ENCODE measurements at places on chromosomes 6 and 20.
A peak's percentile ranks its signal among the peaks of the same experiment; 100 is the strongest.

- no peak overlapping the region for H3K4me3 ChIP-seq
- H3K27ac ChIP-seq = no peak overlapping the region
- H3K4me1 ChIP-seq = peaks cover 6% of the 10 kb centered on the region
- no peak for DNase-seq
- no peaks in the 10 kb centered on the region for H3K36me3 ChIP-seq
- peaks cover 35% of the 10 kb centered on the region for H3K27me3 ChIP-seq
Observed at GRCh38 chr20:63362436-63363009, 1.4 kb upstream of the CHRNA4 start.

- DNase-seq = no peak
- H3K27ac ChIP-seq = no peak overlapping the region
- peaks cover 19% of the 10 kb centered on the region for H3K4me1 ChIP-seq
- H3K27me3 ChIP-seq = no peaks in the 10 kb centered on the region
- peak overlapping the region; percentile 92 for H3K4me3 ChIP-seq
Observed at GRCh38 chr6:118933855-118934460, 1.0 kb downstream of the MCM9 start.

DNA sequence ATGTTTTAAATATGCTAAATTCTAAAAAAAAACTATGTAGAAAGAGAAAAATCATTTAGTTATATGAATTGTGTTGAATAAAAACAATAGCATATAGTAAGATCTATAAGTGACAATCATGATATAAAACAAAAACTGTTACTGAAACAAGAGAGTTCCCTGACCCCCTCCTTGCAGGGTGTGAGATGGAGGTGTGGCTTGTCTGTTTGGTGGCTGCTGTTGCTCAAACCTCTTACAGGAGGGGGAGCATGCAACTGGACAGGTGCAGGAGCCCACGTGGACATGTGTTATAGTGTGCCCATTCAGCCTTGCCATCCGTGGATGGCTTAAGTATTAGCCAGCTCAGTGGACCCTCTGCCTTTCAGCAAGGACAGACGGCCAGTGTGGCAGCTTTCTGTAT lies 206.7 kb downstream of the MOXD1 start:
- no peaks in the 10 kb centered on the region for H3K27me3 ChIP-seq
- no peaks in the 10 kb centered on the region for H3K4me1 ChIP-seq
- no peak for DNase-seq
- no peaks in the 10 kb centered on the region for H3K36me3 ChIP-seq

- peaks cover 46% of the 10 kb centered on the region for H3K4me1 ChIP-seq
- H3K4me3 ChIP-seq = peak overlapping the region; percentile 81
- H3K27ac ChIP-seq = no peak overlapping the region
Observed at GRCh38 chr6:105402090-105402938, 568 bp downstream of the PREP start.

GRCh38 chr6:88298066-88298845 lies 132.1 kb upstream of the CNR1 start:
- DNase-seq = no peak
- no peaks in the 10 kb centered on the region for H3K27me3 ChIP-seq
- no peaks in the 10 kb centered on the region for H3K36me3 ChIP-seq

GRCh38 chr6:114228675-114229074 lies 114.1 kb downstream of the HS3ST5 start:
- no peak for DNase-seq
- H3K27me3 ChIP-seq = no peaks in the 10 kb centered on the region
- H3K36me3 ChIP-seq = no peaks in the 10 kb centered on the region
- no peaks in the 10 kb centered on the region for H3K4me1 ChIP-seq

- H3K4me1 ChIP-seq = no peaks in the 10 kb centered on the region
- no peaks in the 10 kb centered on the region for H3K27me3 ChIP-seq
- H3K4me3 ChIP-seq = no peak overlapping the region
- no peak for DNase-seq
- H3K27ac ChIP-seq = no peak overlapping the region
Observed at GRCh38 chr6:122839906-122840305, 50.8 kb downstream of the SMPDL3A start.

GRCh38 chr6:37673436-37673835 lies 24.2 kb downstream of the MDGA1 start:
- no peak for DNase-seq
- no peaks in the 10 kb centered on the region for H3K4me1 ChIP-seq
- H3K27ac ChIP-seq = no peak overlapping the region

GRCh38 chr6:1212919-1213318 lies 99.0 kb upstream of the FOXQ1 start:
- DNase-seq = no peak
- H3K27ac ChIP-seq = no peak overlapping the region
- H3K27me3 ChIP-seq = peaks cover 5% of the 10 kb centered on the region
- H3K4me3 ChIP-seq = no peak overlapping the region

- no peaks in the 10 kb centered on the region for H3K36me3 ChIP-seq
- H3K27ac ChIP-seq = no peak overlapping the region
- H3K27me3 ChIP-seq = no peaks in the 10 kb centered on the region
- no peak for DNase-seq
- H3K4me1 ChIP-seq = no peaks in the 10 kb centered on the region
- no peak overlapping the region for H3K4me3 ChIP-seq
Observed at GRCh38 chr20:39651645-39652325, 689.6 kb downstream of the DHX35 start.

DNA sequence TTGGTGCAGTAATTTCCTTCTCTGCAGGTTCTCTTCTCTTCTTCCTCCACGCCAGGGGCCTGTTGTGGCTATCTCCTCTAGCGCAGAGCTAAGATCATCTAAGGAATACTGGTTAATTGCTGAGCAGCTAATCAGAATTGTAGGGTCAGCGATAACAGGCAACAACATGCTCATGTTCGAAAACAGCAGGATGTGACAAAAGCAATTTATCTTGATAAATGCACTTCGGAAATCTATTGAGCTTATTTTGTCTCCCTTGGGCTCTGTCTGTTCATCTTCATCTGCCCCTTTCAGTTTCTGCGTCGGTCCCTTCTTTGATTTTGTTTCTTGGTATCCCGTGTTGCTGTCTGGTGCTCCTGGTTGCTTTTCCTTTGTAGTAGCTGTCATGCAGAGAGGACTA lies 67.3 kb upstream of the MAP3K7 start:
- peaks cover 8% of the 10 kb centered on the region for H3K27me3 ChIP-seq
- no peak for DNase-seq
- H3K4me3 ChIP-seq = no peak overlapping the region
- no peak overlapping the region for H3K27ac ChIP-seq
- H3K36me3 ChIP-seq = no peaks in the 10 kb centered on the region

- no peak overlapping the region for H3K4me3 ChIP-seq
- no peak overlapping the region for H3K27ac ChIP-seq
- H3K4me1 ChIP-seq = peaks cover 28% of the 10 kb centered on the region
- no peaks in the 10 kb centered on the region for H3K36me3 ChIP-seq
- DNase-seq = no peak
- H3K27me3 ChIP-seq = no peaks in the 10 kb centered on the region
Observed at GRCh38 chr20:63533871-63534393, 3.2 kb downstream of the PTK6 start.

GRCh38 chr6:102197211-102197610 lies 803.7 kb downstream of the GRIK2 start:
- no peaks in the 10 kb centered on the region for H3K36me3 ChIP-seq
- no peaks in the 10 kb centered on the region for H3K27me3 ChIP-seq
- no peak overlapping the region for H3K4me3 ChIP-seq
- no peaks in the 10 kb centered on the region for H3K4me1 ChIP-seq

DNA sequence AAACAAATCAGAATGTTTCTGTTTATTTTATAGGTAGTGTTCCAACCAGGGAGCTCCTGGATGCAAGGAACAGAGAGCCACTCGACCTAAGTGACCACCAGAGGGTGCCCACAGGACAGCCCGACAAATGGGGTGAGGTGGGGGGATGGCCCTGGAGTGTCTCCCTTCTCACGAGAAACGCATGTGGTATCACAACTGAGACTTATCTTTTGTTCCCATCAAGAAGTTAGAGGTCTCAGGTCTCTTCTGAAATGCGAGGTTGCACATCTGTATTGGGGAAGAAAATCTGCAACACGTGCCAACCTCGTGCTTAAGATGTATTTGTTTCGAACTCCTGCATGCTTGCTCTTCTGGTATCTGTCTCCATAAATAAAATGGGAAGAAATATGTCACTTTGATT lies 104.0 kb downstream of the ISM1 start:
- no peak overlapping the region for H3K27ac ChIP-seq
- no peaks in the 10 kb centered on the region for H3K4me1 ChIP-seq
- no peaks in the 10 kb centered on the region for H3K27me3 ChIP-seq
- no peaks in the 10 kb centered on the region for H3K36me3 ChIP-seq

DNA sequence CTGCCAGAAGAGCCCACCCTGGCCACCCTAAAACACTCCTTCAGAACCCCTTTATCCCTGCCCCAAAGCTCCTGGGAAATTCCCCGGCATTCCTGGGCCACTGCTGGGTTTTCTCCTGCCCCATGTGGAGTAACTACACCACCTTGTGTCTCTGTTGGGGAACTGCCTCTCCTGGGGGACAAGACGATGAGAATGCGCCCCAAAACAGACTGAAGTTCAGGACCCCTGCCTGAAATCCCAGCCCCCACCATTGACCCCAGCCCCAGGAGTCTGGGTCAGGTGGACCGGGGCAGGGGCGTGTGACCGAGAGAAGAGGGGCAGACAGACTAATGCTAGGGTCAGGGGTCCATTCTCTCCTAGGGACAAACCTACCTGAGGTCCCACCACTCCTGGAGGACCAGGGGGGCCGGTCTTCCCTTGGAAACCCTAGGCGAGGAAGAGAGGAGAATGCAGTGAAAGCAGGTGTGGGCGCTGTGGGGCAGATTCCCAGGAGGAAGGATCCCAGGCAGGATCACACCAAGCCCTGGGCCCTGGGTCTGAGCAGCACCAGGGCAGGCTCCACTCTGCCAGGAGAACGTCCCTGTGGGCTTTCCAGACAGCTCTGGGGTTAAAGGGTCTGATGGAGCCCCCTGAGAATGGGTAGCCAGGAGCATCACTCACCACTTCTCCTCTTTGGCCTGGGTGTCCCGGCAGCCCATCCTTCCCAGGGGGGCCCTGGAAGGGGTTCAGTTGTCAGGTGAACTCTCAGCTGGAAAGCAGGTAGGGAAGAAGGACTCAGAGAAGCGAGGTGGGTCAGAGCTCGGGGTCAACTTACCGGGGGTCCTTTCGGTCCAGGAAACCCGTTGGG lies 19.4 kb downstream of the COL11A2 start:
- H3K27me3 ChIP-seq = peaks cover 3% of the 10 kb centered on the region
- no peak overlapping the region for H3K4me3 ChIP-seq
- H3K36me3 ChIP-seq = no peaks in the 10 kb centered on the region
- H3K4me1 ChIP-seq = no peaks in the 10 kb centered on the region
- H3K27ac ChIP-seq = no peak overlapping the region

- peaks cover 15% of the 10 kb centered on the region for H3K4me1 ChIP-seq
- no peak overlapping the region for H3K27ac ChIP-seq
- no peaks in the 10 kb centered on the region for H3K27me3 ChIP-seq
- DNase-seq = peak; percentile 23
Observed at GRCh38 chr6:132763269-132763668, 5.6 kb upstream of the VNN2 start.

GRCh38 chr6:167828325-167828956 lies 1.7 kb downstream of the AFDN start:
- H3K4me1 ChIP-seq = peaks cover 21% of the 10 kb centered on the region
- no peak for DNase-seq
- no peak overlapping the region for H3K4me3 ChIP-seq
- H3K27ac ChIP-seq = no peak overlapping the region
- no peaks in the 10 kb centered on the region for H3K36me3 ChIP-seq

DNA sequence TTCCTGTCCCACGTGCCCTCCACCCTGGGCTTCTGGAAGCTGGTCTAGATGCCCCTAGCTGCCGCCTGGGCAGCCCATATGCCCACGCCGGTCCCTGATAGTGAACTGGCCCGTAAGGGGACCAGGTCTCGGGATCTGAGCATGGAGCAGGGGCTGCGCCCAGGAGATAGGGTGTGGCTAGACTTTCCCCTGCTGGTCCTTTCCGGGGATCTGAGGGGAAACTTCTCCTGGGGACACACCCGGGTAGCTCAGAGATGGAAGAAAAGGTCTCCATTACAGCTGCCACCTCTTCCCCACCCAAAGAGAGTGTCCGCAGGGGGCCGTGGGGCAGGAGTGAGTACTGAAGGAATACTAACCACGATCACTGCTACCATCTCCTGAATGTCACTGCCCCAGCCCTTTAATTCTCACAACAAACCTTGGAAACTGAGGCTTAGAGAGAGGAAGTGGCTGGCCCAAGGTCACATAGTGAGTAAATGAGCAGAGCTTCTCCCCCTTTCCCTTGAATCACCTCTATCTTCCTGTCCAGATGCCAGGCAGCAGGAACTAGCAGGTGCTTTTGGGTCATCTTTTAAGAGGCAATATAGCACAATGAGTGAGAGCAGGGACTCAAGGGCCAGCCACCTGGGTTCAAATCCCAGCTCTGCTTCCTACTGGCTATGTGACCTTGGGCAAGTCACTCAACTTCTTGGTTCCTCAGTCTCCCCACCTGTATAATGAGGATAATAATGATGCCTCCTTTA lies 11.8 kb upstream of the CCN5 start:
- no peak for DNase-seq
- no peak overlapping the region for H3K27ac ChIP-seq
- H3K4me3 ChIP-seq = no peak overlapping the region
- no peaks in the 10 kb centered on the region for H3K27me3 ChIP-seq

DNA sequence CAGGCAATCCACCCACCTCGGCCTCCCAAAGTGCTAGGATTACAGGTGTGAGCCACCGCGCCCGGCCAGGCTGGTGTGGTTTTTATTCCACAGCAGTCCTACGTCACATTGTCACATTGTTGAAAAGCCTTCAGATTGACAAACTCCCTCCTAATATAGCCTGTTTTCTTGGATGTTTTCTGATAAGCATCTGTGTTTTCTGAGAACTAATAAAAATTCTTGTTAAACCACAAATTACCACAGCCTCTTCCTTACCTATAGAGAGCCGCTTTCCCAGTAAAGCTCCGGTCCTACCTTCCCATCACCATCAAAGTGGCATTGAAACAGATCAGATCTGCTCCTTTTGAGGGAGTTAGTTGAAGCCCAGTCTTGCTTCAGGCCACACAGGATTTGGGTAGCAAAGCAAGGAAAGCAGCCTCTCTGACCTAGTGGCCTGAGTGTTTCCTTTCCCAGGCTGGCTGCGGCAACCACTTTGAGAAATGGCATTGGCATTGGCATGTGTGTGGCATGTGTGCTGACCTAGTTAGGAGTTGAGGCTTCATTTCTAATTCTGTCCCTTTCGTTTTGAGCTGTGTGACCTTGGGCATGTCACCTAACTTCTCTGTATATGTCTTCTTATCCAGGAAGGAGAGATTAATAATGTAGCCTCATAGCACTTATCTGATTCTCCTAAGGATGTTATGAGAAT lies 1.7 kb upstream of the PKIG start:
- no peak overlapping the region for H3K4me3 ChIP-seq
- no peak for DNase-seq
- H3K27me3 ChIP-seq = no peaks in the 10 kb centered on the region
- H3K36me3 ChIP-seq = no peaks in the 10 kb centered on the region
